ENCODE measurements at places on chromosomes 16 and 17. TPM values are rescaled to one million over a fixed set of nuclear protein-coding genes. Genes with fewer than 3 reads are reported as not detected.

TBX2 gene
- total RNA-seq, result 0.29 TPM

MYL4 gene
- 1.5 TPM for total RNA-seq

PRAC1 gene
- total RNA-seq, result not detected

STH gene
- total RNA-seq, result not detected

ASIC2 gene
- total RNA-seq, result not detected

KRTAP9-2 gene
- total RNA-seq, result not detected

CES5A gene
- not detected for total RNA-seq
